ENCODE measurements at places on chromosomes 5 and 9.

- DNase-seq, result no peak
These were observed 276.2 kb upstream of the SLC24A2 start for GRCh38 chr9:20065046-20065445.

- DNase-seq, result no peak
These were observed 365.7 kb downstream of the OSTF1 start for GRCh38 chr9:75454043-75454442.

DNA sequence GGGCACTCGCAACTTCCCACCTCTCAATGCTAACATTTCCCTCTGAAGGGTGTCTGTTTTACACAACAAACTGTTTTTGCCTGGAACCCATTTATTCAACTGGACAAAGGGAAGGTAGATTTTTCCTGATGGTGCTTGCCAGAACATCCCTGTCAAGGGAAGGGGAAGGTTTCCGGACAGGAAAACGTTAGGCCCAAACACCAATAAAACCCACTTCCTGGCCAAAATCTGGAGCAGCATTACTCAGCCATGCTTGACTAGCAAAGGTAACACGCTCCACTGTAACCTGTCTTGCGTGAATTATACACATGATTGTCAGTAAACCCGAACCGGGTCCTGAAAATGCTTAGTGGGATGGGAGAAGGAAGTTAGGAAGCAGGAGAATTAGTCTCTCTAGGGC lies 90.2 kb downstream of the SAXO1 start:
- DNase-seq, result no peak

GRCh38 chr5:122101636-122102285 lies 23.7 kb upstream of the LOX start:
- DNase-seq, result peak; percentile 21

DNA sequence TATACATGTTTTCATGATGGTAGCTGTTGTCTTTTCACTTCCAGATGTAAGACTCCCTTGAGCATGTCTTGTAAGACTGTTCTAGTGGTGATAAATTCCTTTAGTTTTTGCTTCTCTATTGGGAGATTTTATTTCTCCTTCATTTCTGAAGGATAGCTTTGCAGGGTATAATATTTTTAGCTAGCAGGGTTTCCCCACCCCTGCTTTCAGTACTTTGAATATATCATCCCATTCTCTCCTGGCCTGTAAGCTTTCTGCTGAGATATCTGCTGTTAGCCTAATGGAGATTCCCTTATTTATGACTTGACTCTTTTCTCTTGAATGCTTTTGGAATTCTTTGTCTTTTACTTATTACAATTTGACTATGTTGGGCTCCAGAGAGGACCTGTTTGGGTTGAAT lies 211.0 kb downstream of the GDNF start:
- no peak for DNase-seq

DNA sequence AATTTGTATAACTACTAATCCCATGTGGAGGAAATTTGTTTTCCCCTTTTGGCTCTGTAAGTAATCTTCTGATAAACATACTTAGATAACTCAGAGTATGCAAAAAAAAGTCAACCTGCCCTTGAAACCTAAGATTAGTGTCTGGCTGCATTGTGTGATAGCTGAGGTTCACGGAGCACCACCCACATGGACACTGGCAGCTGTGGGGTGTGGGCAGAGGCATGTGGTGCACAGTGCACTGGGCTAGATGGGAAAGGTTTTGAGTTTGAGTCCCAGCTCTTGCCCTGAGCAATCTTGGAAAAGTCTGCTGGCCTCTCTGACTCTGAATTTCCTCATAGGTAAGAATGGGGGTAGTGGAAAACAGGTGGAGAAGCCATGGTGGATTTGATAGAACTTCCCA lies 75.1 kb downstream of the PLCXD3 start:
- DNase-seq, result no peak

DNA sequence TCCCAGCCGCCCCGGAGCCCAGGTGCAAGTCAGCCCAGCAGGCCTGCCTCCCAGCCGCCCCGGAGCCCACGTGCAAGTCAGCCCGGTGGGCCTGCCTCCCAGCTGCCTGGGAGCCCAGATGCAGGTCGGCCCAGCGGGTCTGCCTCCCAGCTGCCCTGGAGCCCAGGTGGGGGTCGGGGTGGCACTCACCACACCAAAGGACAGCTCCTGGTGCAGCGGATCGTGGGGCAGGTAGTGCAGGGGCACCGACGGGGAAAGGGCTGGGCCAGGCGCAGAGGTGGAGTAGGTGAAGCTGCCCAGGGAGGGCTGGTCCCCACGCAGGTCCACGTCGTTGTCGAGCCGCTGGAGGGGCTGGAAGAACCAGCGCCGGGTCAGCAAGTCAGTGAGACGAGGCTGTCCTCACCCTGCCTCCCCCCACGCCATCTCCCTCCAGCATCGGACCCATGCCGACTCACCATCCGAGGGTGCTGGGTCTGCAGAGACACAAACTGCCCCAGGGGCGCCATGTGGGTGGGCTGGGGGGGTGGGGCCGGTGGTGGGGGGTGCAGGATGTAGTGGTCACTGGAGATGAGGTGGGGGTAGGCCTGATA lies 6.7 kb downstream of the RNF44 start:
- DNase-seq, result no peak

- no peak for DNase-seq
These were observed 49.4 kb downstream of the ELOVL7 start for GRCh38 chr5:60794691-60795090.

DNA sequence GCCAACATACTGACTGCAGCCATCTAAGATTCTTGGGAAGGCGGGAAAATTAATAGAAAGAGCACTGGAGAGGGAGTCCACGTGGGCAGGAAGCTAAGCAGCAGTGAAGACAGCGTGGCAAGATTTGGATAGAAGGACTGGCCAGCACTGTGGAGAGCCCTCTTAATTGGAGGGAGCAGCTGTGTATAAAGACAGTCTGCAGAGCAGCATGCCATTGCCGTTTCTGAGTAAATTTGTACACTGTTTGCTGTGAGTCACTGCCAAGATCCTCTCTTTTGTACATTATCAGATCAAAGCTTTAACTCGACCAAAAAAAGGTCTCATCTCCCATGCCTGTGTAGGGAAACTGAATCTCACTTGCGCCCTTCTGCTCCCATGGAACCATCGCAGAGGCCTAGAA lies 45.3 kb downstream of the INSYN2B start:
- no peak for DNase-seq

- DNase-seq, result no peak
These were observed 131.6 kb upstream of the TRPM3 start for GRCh38 chr9:71253011-71253410.

DNA sequence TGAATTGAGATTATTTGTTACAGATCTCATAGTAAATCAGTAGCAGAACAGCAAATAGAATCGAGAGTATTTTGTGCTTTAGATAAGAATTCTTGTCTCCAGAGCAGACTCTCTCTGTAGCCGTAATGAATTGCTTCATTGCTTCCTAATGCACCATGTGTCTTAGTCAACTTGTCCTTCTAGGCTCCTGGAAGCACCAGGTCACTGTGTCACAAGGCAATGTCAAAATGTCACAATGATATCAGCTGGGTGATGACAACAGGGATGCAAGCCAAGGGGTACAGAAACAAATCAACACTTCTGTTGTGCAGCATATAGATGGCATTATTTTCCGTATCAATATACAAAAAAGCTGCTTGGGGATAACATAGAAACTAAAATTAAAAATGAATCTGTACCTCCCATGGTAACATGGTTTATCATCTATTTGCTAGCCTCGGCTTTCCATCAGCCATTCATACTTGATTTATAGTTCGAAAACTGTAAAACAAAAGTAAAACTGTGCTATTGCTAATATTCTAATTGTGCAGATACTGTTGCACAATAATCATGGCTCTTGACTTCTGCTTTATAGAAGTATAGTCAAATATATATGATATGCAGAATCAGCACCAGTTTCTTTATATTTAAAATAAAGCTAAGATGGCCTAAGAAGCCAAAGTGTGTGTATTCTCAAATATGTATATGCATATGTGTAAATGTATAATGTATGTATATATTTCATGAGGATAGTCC lies 435.9 kb upstream of the TLE4 start:
- no peak for DNase-seq

DNA sequence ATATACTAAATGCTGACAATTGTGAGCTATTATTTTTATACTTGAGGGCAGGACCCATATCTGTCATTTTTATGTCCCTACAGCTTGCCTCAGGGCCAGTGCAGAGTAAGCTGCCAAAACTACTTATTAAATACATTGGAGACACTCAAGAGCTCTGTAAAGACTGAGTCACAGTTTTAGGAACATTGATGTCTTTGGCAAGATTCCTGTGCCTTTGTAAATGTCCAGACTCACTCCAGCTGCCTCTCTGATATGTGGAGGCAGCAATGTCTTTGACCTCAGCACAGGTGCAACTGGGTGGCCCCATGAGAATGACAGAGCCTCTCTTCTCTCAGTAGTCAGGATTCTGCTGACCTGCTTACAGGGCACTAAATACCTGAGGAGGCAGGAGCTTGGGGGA lies 363.2 kb downstream of the OSTF1 start:
- no peak for DNase-seq

- no peak for DNase-seq
These were observed 10.5 kb downstream of the ARSK start for GRCh38 chr5:95565280-95565920.

- DNase-seq, result no peak
These were observed 52.1 kb downstream of the GDNF start for GRCh38 chr5:37787742-37788141.

- no peak for DNase-seq
These were observed 37.6 kb downstream of the PTGER4 start for GRCh38 chr5:40717281-40717680.

DNA sequence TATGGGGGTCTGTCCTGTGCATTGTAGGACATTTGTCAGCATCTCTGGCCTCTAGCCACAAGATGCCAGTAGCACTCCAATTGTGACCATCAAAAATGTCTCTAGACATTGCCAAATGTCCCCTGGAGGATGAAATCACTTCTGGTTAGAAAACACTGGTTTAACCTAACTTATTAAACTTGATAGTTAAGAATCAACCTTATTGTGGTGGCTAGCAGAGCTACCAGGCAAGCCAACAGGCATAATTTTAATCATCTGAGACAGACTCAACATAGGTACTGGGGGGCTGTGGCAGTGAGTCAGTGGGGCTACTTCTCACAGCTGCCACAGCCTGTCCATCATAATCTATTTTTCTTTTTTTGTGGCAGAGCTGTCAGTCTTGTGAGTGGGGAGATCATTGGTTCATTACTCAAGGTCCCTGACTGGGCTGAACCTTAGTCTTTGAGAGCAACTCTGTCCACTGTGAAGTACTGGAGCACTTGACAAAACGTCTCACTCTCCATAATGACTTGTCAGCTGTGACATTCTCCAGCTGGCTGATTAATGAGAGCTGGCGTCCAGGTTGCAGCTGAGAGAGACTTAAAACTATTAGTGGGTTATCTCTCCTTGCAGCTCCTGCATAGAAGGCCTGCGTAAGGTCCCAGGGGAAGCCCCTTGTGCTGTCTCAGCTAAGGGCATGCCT lies 107.9 kb downstream of the DCP2 start:
- no peak for DNase-seq

DNA sequence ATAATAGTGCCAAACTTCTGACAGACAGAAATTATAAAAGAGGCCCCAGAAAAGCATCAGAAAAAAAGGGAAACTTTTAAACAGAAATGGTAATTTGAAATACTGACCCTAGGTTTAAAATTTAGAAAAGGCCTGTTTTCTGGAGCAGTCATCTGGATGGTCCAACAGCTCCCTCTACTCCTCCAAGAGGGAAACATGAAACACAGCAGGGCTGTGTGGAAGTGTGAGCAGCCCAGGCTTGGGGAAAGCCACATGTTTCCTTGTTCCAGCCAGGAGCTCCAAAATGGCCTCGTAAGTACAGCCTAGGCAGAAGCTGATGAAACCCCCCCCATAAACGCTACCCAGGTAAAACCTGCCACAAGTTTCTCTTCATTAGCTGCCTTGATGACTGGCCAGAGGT lies 499.3 kb upstream of the ADAMTS16 start:
- DNase-seq, result peak; percentile 10

GRCh38 chr9:32665101-32665500 lies 29.6 kb upstream of the TAF1L start:
- no peak for DNase-seq

GRCh38 chr9:82789155-82789824 lies 273.7 kb downstream of the RASEF start:
- no peak for DNase-seq

GRCh38 chr5:136799806-136800372 lies 434.5 kb upstream of the TRPC7 start:
- DNase-seq, result no peak

DNA sequence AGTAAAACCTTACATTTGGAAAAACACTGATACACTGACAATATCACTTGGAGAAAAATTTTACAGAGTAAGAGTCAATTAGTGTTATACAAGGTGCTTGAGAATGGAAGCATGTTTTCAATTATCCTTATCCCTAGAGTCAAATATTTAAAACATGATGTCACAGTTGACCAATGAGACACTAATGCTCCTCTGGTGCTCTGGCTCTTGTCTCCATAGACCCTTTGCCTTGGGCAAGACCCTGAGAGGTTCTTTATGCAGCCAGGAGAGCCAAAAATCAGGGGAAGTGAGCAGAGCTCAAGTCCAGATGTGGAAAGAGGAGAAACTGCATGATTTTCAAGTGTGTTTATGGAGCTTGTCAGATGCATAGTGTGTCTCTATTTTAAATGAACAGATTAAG lies 153.9 kb downstream of the MARCHF11 start:
- DNase-seq, result no peak

DNA sequence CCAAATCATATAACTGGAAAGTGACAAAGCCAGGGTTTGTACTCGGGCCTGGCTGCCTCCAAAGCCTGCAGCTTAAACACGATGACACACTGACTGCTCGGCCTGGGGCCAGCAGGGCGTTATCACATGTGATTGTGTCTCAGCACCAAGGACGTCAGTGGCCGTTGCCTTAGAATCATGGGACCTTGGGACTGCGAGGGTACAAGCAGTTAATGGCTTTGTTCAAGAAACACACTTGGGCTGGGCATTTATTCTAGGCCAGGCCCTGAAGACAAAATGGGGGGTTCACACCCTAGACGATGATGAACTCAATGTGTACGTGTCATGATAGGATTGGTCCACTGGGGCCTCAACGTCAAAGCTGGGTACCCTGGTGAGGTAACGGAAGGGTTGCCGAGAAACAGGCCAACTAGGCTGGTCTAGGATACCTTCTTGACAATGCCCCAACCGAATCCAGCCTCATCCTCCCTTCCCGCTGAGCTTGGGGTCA lies 13.0 kb downstream of the SH3PXD2B start:
- no peak for DNase-seq

GRCh38 chr9:128825923-128826700 lies 3.5 kb downstream of the SPOUT1 start:
- DNase-seq, result no peak

DNA sequence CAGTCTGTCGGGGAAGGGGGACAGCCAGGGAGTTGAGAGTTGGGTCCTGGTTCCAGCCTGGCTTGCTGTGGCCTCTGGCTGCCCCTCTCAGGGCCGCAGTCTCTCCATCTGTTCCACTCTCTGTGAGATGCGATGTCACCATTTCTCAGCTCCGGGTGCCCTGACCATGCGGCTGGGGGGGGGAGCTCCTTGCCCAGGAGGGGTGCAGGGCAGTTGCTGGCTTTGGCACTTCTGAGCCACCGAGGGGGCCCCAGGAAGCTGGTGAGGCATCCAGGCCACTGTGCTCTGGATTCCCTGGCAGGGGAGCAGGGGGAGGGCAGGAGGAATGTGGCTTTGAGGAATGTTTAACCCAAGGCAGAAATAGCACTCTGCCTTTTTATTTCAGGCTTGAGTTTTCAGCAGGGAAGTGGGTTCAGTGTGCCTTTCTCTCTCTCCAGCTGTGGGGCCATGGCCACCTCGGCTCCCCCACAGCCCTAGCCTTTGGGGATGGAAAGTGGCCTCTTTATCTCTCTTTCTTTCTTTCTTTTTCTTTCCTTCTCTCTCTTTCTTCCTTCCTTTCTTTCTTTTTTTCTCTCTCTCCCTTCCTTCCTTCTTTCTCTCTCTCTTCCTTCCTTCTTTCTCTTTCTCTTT lies 11.0 kb downstream of the NCS1 start:
- DNase-seq, result no peak

All from NCI-H510A treated with DMSO at 0.1 percent for 48 hours (cell line).